ENCODE measurements at places on chromosomes 11 and 22.
A peak's percentile ranks its signal among the peaks of the same experiment; 100 is the strongest.

GRCh38 chr11:113295993-113296392 lies 18.4 kb upstream of the TTC12 start:
- no peak for DNase-seq

GRCh38 chr11:3369366-3369765 lies 9.6 kb downstream of the ZNF195 start:
- DNase-seq: no peak

DNA sequence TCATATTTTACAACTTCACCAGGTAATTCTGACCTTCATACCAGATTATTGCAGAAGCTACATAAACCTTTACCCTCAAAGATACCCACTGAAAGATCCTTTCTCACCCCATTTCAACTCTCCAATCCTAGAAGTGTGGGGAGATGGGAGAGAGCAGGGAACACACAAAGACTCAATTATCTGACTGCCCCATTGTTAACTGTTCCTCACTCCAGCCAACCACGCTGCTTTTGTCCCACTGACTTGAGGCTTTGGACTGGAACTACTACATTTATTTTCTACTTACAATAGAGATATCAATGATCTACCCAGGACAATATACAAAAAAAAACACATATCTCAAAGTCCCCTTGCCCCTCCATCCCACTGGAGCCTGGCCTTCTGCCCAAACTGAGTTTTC lies 44.7 kb upstream of the SLN start:
- no peak for DNase-seq

GRCh38 chr11:3674189-3674588 lies 3.0 kb upstream of the CHRNA10 start:
- DNase-seq: no peak

- DNase-seq: no peak
These were observed 62.1 kb downstream of the SLC25A17 start for GRCh38 chr22:40757071-40757470.

- no peak for DNase-seq
These were observed 36.1 kb downstream of the CLPB start for GRCh38 chr11:72398058-72398758.

DNA sequence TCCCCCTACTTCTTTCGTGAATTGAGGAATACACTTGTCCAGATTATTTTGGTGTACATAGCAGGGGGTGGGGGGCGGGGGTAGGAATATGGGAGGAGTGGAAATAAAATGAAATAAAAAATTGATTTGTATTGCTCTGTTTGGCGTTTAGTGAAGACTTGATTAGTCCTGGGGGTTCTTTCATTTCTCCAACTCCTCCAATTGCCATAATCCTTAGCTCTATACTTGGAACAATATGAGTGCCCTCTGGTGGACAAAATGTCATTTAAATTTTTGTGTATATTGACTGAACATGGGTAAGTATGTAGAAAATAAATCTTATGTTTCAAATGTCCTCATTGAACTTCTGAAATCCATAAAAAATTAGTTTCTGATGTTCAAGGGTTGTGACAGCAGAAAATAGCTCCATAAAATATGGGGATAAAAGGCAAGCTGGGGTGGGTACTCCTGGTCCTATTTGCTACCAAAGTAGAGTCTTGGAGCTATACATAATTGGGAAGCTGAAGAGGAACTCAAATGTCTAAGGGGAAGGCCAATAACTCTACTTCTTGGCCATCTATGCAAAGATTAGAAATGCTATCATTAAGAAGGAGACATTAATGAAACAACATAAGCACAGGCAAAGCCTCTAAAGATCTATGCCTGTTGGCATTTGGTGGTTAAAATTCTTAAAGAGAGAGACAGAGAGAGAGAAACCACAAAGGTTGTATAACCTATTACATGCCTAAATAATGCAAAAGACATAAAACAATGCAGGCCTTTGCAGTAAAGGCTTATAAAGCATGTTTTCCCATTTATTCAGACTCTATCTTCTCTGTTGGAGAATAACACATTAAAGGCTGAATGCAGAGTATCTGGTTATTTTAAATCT lies 421.6 kb downstream of the METTL15 start:
- peak; percentile 66 for DNase-seq

DNA sequence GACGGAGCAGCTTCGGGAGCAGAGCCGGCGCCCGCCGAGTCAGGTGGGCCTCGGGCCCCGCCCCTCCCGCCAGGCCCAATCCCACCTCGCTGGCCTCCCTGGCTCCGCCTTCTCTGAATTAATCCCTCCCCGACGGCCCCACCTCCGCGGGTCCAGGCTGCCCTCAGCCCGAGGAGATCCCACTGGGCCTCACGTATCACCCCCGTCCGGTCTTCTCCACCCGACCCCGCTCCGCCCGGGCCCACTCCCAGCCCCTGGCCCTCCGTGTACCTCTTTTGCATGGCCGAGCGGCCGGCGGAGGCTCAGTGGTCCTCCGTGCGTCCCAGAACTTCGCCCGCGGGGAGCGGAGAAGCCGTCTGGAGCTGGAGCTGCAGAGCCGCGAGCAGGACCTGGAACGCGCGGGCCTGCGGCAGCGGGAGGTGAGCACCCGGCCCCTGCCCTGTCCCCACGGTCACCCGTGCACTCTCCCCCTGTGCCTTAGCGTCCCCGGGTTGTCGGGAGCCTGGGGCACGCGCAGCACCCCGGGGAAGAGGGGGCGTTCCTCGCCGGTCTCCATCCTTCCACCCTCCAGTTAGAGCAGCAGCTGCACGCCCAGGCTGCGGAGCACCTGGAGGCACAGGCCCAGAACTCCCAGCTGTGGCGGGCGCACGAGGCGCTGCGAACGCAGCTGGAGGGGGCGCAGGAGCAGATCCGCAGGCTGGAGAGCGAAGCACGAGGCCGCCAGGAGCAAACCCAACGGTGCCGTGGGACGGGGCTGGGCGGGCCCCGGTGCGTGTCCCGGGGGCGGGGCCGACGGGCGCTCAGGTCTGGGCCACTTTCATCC lies 2.2 kb upstream of the CD151 start:
- DNase-seq: peak; percentile 66

DNA sequence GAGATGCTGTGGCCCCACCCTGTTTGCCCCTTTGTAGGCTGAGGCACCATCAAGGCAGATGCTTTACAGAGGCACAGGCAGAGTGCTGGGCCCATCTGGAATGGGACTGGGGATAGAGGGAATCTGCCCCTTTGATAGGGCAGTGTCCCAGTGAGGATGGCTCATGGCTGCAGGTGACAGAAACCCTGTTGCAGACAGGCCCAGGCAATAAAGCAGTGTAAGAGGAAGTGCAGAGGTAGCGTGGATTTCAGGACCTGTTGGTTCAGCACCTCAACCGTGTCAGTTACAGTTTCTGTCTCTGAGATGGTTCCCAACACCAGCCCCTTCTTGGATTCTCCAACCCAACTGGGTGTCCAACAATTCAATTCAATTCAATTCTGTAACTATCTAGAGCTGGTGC lies 25.1 kb downstream of the PRDM11 start:
- no peak for DNase-seq

GRCh38 chr11:59610289-59610688 lies 5.3 kb downstream of the OSBP start:
- DNase-seq: no peak

DNA sequence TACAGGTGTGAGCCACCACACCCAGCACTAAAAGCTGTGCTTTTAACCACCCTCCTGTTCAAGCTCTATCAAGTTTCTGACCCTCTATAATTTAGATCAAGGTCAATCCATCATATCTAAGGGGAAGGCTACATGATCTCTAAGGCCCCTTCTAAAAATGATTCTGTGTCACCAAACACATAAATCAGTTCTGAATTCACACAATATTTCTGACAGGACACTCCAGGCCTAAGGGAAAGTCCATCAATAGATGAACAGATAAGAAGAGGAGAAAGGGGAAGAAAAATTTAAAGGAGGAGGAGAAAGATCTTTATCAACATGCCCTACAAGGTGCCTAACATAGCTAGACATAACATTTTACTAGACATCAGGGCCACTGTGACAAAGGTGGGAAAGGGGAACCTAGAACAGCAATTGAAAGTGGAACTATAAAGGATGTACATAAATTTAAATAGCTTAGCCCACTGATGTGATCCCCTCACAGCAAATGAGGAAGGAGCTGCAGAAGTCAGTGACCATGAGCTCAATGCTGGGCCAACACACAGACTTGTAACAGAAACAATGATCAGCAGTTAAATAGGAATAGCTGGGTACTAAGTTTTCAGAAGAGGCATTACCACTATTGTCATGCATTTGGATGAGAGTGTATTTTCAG lies 4.7 kb downstream of the PRCP start:
- DNase-seq: no peak

DNA sequence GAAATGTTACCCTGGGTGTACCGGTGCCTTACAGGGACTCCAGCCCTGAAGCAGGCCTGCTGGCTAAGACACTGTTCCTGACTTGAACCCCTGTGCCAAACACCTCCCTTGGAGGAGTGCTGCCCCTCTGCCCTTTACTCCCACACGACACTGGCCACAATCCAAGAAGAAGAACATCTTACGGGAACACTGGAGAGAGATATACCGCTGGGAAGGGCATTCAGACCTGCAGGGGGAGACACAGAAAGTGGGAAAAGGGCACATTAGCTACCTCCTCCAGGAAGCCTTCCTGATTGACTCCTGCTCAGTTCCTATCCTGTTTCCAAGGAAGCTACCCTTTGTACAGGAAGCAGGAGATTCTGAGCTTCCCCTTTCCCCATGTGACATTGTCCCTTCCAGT lies 18.7 kb downstream of the TMPRSS13 start:
- DNase-seq: no peak

- no peak for DNase-seq
These were observed 19.0 kb downstream of the SEC14L3 start for GRCh38 chr22:30452861-30453260.

DNA sequence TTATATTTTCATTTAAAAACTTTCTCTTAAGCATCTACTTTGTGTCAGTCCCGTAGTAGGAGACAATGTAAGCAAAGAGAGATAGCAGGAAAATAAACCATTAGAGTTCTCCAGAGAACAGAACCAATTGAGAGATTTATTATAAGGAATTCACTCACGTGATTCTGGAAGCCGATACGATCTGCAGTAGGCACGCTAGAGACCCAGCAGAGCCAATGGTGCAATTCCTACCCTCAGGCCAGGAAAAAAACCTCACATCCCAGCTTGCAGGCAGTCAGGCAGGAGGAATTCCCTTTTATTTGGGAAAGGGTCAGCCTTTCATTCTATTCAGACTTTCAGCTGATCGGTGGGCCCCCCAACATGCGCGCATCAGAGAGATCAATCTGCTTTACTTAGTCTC lies 7.3 kb upstream of the PLEKHA7 start:
- DNase-seq: no peak

DNA sequence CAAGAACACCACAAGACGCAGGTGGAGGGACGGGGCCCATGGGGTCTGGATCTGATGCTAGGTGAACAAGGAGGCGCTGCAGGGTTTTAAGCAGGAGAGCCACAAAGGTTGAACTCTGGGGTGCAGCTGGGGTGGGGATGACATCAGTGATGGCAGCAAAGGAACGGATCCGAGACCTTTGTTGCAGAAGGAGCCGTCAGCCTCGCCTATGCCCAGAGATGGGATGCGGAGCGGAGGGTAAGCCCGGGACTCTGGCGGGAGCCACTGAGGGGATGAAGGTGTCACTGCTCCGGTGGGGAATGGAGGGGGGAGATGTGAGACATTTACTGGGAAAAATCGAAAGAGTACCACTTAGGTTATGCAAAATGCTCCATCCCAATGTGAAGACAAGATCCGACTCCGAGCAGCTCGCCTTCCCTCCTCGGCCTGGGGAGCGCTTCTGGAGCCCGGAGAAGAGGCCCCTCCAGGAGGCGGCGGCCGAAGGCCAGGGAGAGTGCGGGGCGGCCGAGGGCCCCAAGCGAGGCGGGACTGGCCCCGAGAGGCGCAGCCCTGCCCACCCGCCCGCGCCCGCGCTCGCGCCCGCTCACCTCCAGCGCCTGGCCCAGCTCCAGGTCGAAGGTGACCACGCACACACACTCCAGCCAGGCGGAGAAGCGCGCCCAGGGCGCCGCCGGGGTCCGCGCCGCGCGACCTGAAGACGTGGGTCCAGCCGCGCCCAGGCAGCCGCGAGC lies 422 bp downstream of the DENND6B start:
- no peak for DNase-seq

GRCh38 chr11:123537726-123538125 lies 107.7 kb downstream of the GRAMD1B start:
- no peak for DNase-seq

DNA sequence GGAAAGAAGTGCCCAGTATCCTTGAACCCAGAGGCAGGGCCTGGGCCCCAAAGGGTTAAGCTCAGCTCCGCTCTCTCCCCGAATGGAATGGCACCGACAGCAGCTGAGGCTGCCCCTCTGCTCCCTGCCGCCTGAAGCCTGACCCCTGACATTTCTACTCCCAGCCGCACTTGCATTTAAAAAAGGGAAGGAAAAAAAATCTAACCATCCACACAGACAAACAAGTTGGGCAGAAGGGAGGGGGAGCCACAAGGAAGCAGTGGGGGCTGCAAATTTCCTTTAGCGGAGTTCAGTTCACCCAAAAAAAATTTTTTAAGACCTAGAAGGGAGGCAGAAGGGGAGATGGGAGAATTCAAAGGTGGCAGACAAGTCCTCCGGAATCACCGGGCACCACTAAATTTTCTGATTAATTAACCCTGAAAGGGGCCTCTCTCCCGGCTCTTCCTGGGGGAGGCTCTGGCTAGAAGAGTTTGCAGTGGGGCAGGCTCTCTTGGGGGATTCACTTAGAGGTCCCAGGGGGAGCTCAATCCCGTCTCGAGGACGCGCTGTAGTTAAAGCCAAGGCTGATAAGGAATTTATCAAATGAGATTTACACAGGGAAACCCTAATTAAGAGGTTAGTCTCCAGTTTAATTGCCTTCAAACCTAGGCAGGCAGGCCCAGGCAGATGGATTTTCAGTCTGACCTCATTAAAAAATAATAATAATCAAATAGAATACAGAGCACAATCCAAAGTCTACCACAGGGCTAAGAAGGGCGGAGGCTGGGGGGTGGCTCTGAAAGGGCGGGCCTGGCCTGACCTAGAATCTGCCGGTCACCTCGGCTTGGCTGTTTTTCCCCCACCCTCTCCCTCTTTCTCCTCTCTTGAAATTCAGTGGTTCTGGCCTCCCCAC lies 25.6 kb downstream of the MN1 start:
- no peak for DNase-seq

DNA sequence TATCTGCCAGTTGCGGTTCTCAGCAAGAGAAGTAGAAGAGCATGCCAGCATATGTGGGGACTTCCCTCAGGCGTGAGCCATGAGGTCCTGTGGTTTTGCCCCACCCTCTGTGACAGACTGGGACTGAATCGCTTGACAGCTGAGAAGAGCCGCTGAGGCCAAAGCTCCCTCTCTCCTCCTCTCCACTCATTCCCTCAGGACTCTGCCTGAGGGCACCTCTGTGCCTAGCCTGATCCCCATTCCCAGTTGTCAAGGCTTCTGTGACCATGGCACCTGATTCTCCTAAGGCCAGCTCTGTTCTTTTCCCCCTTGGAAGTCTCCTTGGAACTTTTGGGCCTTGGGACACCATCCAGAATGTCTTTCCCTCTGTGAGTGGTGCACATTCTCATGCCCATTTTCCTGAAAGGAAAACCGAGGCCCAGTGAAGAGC lies 27.0 kb downstream of the ART5 start:
- peak; percentile 93 for DNase-seq

DNA sequence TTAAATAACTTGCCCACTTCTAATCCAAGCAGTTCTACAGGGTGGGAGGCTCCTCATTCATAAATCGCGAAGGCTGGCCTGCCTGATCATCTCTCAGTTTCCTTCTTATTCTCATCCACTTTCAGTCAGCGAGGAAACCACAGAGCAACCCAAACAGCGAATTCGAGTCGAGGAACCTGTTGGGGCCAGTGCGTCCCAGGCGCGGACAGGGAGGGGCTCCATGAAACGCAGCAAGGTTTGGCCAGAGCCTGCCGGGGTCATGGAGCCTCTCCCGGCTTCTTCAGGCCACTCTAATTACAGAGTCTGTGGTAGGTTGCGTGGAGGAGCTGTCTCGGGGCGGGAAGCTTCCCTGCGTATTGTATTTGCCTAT lies 741 bp upstream of the NAV2 start:
- DNase-seq: no peak
